Central memory CD4-positive, alpha-beta T cell (primary cell): ENCODE measurements at places on chromosomes 11 and 22.

DNA sequence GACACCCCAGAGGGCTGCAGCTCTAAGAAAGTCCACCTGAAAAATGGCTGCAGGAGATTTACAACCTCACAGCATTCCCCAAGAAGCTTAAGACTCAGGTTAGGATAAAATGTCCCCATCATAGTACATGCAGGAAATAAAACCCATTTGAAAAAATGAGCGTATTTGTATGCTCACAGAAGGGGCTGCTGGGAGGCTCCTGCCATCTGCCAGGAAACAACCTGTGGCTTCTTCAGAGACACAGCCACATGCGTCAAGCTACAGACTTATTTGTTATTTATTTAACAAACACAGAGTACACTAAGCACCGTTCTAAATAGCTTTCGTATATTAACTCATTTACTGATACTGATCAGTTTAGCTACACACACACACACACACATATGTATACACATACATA, 73.4 kb downstream of the FEZ1 start:
- DNase-seq, result no peak

DNA sequence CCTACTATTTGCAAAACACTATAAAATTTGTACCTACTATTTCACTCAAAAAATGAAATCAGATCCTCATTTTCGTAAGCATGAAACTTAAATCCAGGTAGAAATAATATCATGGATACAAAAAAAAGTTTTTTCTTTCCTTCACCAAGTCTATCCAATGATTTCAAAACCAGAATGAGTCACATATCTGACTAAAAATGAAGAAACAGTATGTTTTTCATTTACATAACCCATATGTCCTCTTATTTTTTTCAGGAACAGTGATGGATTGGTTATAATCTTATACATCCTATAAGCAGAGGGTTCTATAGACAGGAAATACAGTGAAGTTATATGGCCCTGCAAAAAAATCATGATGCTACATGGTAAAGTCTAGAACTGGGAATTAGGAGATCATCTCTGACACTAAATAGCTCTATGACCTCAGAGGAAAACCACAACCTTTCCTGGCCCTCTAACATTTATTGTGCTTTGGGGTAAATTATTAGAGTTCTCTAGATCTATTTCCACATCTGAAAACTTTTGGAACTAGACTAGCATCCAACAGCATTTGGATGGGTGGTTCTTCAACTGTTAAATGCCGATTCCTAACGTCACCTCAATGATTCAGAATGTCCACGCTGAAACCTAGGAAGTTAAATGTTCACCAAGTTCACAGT, 10.9 kb downstream of the MTMR2 start:
- no peak for DNase-seq

GRCh38 chr11:19740586-19740985, 27.9 kb downstream of the NAV2 start:
- no peak for DNase-seq

- peak; percentile 35 for DNase-seq
Observed at GRCh38 chr11:93652161-93652597, 9.3 kb upstream of the CEP295 start.

GRCh38 chr11:19525276-19525675, 187.4 kb upstream of the NAV2 start:
- DNase-seq, result no peak

GRCh38 chr11:43393765-43394355, 35.1 kb downstream of the TTC17 start:
- no peak for DNase-seq

GRCh38 chr22:49521787-49522224, 305.9 kb downstream of the BRD1 start:
- no peak for DNase-seq

DNA sequence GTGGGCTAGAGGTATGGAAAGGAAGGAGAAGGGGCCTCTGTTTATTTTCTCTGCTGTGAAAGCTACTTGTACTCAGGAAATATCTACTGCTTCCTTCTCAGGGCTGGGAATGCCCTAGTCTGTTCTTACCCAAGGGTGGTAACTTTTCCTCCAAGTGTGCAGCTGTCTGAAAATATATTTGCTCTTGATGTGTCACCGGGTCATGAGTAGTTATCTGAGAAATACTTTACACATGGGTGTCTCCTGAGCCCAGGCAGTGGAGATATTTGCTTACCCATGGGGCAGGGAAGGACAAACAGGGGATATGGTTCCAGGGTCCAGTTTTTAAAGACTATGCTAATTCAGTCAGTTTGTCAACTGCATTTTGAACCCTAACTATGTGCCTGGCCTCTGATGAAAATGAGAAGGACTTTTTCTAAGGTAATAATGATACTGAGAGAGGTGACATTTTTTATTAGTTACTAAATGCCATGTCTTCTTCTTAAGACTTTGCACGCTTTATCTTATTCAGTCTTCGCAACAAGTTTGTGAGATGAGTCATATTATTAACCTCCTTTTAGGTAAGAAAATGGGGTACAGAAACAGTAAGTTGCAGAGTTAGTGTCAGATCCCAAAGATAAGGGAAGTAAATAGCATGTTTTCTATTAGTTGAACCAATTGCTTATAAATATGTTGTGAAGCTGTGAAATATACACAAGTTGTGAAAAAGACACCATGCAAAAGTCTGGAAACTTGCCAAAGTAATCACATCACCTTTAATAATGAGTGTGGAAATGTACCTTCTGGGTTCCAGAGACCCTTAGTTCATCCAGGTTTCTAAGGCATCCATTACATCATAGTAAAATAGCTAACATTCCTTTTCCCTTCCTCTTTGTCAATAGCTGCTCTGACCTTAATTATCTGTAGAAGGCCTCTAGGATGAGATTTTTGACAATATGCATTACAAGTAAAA, 22.9 kb downstream of the SYTL2 start:
- no peak for DNase-seq

DNA sequence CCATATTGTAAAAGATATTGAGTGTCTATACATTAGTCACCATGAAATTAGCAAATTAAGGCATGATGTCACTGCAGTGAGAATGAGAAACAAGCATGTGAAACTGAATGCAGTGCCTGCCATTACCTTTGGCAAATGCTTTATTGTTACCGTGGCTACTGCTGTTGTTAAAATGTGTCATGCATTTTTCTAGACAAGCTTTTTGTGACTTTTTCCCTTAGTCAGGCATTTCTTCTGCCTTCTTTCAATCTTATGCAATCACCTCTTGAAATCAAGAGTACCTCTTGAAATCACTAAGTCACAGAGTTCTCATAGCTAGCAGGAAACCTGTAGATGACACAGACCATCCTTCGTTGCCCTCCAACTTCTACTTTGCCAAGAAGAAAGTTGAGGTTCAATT, 461.7 kb upstream of the TENM4 start:
- no peak for DNase-seq

DNA sequence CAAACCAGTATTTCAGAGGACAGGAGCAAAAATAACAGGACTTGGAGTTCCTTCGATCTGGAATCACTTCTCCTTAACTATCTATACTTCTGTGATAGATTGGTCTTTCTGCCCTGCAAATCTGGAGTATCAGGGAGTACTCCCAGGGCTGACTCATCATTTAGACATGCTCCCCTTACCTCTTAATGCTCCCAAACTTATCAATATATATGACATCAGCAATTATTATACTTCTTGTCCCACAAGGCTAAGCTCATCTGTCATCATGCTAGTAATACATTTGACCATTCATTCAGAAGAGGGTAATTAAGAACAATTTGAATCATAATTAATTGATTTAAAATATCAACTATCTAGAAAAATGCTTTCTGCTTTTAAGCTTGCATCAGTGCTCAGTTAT, 163.8 kb downstream of the SWAP70 start:
- DNase-seq, result no peak

DNA sequence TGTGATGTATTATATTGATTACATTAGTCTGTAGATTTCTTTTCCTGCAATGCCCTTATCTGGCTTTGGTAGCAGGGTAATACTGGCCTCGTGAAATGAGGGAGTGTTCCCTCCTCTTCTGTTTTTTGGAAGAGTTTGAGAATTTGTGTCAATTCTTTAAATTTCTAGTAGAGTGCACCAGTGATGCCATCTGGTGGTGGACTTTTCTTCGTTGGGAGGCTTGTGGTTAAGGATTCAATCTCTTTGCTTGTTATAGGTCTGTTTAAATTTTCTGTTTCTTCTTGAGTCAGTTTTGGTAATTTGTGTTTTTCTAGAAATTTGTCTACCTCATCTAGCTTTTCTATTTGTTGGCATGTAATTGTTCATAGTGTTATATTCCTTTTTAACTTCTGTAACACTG, 18.9 kb downstream of the SHANK3 start:
- DNase-seq, result peak; percentile 18

DNA sequence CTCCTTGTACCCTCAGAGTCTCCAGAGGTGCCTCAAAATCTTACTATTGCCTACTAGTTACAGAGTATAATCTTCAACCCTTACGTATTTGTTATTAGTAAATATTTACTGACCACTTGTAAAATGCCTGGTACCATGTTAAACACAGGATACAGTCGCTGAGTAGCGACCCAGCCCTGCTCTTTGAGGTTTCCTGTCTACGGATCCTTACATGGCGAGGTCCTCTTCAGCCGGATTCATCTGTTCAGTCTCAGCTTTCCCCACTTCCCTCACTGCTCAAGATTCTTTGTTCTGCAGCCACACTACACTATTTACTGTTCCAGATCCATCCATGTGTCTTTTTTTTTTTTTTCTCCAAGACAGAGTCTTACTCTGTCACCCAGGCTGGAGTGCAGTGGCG, 13.2 kb upstream of the TTC36 start:
- DNase-seq, result no peak

DNA sequence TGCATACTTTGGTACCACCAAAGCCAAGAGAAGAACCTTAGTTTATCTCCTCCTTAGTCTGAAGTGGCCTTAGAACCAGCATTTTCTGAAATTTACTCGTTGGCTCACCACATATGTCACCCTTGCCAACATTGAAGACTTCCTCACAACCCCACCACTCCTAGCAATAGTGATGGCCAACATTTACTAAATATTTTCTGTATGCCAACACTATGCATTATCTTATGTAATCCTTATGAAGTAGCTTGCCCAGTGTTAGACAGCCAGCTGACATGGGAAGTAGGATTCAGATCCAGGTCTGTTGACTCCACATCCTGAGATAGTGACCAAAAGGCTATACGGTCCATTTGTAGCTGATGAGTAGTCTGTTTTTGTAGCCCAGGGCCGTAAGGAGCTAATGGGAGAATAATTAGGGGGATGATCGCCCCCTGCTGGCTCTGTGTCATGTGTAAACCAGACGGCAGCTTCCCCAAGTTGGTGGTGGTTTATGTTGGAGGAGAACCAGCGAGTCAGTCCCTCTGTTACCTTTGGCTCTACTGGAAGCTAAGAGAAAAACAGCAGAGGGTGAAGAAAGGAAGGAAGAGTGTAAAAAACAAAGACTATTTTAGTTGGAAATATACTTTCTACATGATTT, 120.5 kb upstream of the RASSF10 start:
- DNase-seq, result peak; percentile 45

DNA sequence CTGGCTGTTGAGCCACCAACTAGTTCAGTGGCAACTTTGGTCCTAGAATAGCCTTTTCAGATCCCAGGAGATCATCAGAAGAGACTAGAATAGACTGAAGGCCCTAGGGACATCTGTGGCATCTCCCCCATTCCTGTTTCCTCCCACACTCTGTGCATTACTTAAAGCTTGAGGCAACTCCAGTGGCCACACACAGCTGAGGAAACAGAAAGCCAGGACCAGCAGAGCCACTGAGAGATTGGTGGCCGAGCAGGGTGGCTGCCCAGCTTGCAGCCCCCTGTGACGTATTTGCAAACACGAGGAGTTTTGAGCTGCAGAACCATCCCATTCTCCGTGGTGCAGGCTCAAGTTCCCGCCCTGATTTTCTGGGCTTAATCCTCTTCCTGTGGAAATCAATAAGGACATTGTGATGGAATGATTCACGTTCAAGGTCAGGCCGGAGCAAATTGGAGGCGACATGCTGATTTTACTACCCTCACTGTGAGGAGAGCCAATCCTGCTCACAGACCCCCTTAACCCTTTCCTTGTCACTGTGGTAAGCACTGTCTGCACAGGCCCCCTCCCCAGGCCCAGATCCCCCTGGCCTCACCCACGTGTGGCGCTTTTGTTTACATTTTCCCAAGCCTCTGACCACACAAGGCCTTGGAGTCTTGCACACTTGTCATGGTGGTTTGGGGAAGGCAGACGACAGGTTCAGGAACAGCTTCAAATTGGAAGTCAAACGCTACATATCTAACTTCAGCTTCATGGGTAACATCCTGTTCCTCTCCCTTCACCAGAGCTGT, 69.1 kb upstream of the MYOD1 start:
- DNase-seq, result no peak
